ENCODE measurements at places on chromosomes 1 and 21.

- DNase-seq = no peak
These were observed 171.5 kb downstream of the RUNX1 start for GRCh38 chr21:34877485-34878128.

GRCh38 chr1:171984262-171984661 is 143.0 kb downstream of the DNM3 start:
- no peak for DNase-seq

- DNase-seq = no peak
These were observed 76.8 kb upstream of the COX20 start for GRCh38 chr1:244758708-244759107.

DNA sequence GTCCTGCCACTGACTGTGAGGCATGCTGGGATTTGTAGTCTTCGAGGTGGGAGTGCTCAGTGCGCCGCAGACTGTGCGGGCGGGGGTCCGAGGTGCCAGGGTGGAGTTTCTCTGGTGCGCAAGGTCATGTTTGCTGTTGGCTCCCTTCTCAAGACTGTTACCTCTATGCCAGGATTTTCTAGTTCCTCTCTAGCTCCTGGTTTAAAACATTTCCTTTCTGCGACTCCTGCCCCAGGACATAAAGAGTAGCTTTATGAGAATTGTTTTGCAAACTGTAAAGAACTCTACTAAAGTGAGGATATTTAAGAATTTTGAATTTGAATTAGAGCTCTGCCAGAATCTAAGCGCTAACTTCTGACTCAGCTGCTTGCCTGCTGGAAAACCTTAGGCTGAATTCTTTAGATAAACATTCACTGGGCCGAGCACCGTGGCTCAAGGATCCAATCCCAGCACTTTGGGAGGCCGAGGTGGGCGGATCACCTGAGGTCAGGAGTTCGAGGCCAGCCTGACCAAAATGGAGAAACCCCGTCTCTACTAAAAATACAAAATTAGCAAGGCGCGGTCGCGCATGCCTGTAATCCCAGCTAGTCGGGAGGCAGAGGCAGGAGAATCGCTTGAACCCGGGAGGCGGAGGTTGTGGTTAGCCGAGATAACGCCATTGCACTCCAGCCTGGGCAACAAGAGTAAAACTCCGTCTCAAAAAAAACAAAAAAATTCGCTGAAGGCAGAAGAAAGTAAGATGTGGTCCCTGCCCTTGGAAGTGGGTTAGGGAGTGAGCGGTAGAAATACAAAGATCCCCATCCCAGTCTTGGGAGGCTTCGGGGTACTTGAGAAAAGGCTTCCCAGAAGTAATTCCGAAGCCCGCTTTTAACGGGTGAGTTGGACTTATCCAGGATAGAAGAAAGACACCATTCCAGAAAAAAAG is 992 bp upstream of the USP48 start:
- DNase-seq = peak; percentile 78

- no peak for DNase-seq
These were observed 17.4 kb downstream of the MYOM3 start for GRCh38 chr1:24094554-24094953.

- DNase-seq = no peak
These were observed 70.2 kb upstream of the GOLT1A start for GRCh38 chr1:204283711-204284651.

GRCh38 chr1:155872527-155872926 is 13.2 kb downstream of the SYT11 start:
- DNase-seq = no peak

DNA sequence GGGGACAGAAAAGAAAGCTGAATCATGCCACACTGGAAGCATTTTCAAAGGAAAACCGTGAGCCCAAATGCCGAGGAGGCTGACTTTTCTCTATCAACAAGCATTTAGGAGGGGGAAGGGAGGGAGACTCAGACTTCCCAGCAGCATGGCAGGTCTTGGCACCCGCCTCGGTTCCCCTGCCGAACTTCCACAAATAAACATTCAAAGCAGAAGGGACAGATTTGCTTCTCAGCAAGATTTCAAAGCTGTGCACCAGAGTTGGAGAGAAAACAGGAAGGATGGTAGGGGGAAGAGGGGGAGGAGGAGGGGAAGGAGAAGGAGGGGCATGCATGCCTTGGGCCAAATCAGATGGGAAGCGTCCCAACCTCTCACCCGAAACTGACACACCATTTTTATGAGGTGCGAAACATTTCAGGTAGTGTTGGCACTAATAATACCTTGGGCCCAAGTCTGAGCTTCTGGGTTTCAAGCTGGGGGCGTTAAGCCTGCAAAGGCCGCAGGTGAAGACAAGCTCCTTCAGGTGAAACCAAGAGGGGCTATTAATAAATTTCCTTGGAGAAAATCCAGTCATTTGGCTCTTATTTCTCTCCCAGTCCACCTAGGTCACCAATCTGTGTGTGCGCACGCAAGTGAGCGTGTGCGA is 26.4 kb downstream of the ABCA4 start:
- no peak for DNase-seq

Data from NCI-H2081 treated with DMSO at 0.1 percent for 48 hours (cell line).